Camera-type eye (tissue), 1 donor: ENCODE measurements at places on chromosomes 6 and 20. TPM values are rescaled to one million over a fixed set of nuclear protein-coding genes. Genes with fewer than 3 reads are reported as not detected.

RGS19 gene
- total RNA-seq = 6.3 TPM

PI16 gene
- 154 TPM for total RNA-seq

BNIP5 gene
- 0.11 TPM for total RNA-seq

CYP39A1 gene
- 18.6 TPM for total RNA-seq

HAO1 gene
- total RNA-seq = not detected

CD83 gene
- 12.7 TPM for total RNA-seq

POU3F2 gene
- total RNA-seq = 5.4 TPM

FAM83C gene
- total RNA-seq = 0.16 TPM

MOXD1 gene
- 16.7 TPM for total RNA-seq

SLC2A10 gene
- 24.9 TPM for total RNA-seq
